Activated naive CD8-positive, alpha-beta T cell treated with anti-CD3 and anti-CD28 coated beads for 36 hours (primary cell): ENCODE measurements at places on chromosomes 11 and 22. TPM values are rescaled to one million over a fixed set of nuclear protein-coding genes. Genes with fewer than 3 reads are reported as not detected.
A peak's percentile ranks its signal among the peaks of the same experiment; 100 is the strongest.

DNA sequence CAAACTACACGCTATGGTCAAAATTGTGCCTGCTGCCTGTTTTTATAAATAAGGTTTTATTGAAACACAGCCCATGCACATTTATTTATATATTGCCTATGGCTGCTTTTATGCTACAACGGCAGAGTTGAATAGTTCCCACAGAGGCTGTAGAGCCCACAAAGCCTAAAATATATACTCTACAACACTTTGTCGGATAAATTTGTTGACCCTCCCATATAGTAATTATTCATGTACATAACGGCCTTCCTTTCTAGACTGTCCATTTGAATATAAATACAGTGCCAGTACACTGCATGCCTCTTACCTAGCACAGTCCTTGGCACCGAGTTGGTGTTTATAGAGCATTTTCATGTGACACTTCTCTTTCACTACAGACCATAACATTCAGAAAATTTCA, 314.0 kb downstream of the LRRC4C start:
- DNase-seq: no peak

- peak; percentile 13 for DNase-seq
Measured at GRCh38 chr22:44025171-44026065, 1.3 kb downstream of the PARVB start.

Gene SCN4B
- 0.41 TPM for total RNA-seq

- no peak for DNase-seq
Measured at GRCh38 chr11:121892863-121893262, 223.2 kb downstream of the BLID start.

- no peak for DNase-seq
Measured at GRCh38 chr11:116615211-116615865, 157.4 kb downstream of the BUD13 start.

Gene APOA5
- not detected for total RNA-seq

DNA sequence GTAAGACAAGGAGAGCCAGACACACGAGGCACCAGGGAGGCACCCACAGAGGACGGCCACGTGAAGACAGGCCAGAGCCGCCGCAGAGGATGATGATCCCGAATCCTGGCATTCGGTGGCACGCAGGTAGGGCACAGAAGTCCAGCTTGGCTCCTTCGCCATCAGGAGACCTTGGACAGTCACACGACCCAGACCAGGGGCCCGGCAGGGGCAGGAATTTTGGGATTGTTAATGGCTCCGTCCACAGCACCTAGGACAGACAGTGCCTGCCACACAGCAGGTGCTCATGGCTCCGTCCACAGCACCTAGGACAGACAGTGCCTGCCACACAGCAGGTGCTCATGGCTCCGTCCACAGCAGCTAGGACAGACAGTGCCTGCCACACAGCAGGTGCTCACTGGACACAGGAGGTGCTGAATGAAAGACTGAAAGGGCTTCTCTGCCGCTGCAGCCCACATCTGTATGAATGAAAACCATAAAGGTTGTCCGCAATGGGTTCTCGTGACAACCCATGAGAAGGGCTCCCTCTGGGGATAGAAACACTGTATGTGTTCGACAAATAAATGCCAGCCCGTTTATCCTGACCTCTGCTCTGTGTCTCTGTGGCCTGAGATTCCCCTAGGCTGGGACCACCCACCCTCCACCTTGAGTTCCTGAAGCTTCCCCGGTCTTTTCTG, 341.6 kb downstream of the CTTN start:
- DNase-seq: no peak

Gene SCARF2
- 0.16 TPM for total RNA-seq

Gene CRYBB2
- total RNA-seq: not detected

Gene SOX6
- 0.04 TPM for total RNA-seq

DNA sequence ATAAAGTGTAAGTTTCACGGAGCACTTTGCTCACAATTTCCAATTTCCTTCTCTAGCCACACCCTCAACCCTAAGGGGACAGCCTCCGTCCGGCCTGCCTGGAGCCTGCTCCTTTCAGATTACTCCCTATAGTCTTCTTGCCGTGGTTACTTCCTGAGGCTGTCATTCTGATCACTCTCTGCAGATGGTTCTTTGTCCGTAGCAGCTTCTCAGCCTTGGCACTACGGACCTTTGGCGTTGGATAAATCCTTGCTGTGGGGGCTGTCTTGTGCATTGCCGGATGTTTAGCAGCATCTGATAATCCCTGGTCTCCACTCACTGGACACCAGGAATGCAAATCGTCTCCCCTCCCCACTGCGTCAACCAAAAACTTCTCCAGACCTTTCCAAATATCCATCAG, 447.5 kb upstream of the KIRREL3 start:
- DNase-seq: no peak

DNA sequence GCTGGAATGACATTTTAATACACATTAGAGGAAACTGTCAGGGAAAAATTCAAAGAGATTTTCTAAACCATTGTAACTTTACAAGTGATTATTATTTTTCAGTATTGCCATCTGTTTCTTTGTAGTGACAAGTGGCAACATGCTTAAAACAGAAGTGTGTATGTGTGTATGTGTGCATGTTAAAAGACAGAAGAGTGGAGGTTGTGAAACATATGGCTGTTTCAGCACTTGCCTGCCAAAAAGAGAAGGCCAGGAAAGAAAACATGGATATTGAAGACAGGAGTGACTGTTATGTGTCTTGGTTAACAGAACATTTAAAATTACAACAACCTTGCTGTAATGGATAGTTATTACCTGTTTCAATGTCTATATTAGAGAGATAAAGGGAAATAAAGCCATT, 24.3 kb upstream of the VWA5A start:
- DNase-seq: no peak

Gene C11orf97
- total RNA-seq: not detected

Gene NCF4
- 2.5 TPM for total RNA-seq

- DNase-seq: no peak
Measured at GRCh38 chr11:5258543-5259262, 4.1 kb upstream of the HBG2 start.

Gene MAP6
- total RNA-seq: not detected

DNA sequence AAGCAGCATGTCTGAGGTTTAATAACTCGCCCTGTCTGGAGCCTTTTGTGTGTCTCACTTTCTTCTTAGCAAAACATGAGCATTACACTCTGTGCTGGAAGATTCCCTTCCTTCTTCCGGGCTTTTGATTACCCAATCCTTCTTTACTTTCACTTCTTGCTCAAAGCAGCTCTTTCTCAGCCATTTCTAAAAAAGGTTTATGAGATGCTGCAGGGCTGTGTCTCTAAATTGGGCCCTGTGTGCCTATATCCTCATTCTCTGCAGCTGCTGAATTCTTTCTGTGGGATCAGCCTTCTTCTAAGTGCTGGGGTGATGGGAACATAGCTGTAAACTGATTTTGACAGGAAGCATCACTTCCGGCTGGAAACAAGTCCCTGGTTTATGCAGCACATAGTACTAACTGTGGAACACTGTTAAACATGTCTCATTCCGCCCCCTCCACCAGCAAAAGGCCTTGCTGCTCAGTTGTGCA, 71.8 kb downstream of the PIWIL4 start:
- DNase-seq: no peak

DNA sequence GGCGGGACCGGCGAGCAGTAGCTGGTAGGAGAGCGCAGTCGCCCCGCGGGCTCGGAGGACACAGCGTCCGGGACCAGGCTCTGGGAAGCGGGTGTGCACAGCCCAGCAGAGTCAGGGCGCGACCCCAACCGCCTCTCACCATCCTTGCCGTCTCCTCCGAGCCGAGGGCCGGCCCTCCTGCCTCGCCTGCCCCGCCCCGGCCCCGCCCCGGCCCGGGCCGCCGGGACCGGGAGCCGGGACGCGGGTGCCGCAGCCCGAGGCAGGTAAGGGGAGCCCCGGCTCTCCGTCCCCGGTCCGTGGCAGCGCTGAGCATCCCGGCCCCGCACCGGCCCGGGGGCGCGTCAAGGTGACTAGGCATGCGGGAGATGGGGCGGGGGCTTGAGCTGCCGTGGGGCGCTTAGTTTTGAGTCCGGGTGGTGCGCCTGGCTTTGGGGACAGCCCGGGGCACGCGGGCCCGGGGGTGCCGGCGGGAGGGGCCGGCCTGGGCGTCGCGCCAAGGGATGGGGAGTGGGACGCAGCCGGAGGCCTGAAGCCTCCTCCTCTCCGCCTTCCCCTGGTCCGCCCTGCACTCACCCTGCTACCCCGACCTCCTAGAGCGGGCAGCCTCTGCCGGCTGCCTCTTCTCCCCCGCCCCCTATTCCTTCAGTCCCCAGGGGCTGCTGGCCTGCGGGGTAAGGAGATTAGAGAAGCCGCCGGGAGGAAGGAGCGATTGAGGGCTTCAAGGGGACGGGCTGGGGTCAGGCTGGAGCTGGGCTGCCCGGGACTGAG, at the start of gene ABCG4:
Gene ABCG4, plus strand, starts transcription at position 35 of the 768 bp plus-strand sequence. CDS start 914 bp downstream, outside the sequence.
- DNase-seq: peak; percentile 40

GRCh38 chr11:110433393-110434333, 3.9 kb downstream of the FDX1 start:
- no peak for DNase-seq

DNA sequence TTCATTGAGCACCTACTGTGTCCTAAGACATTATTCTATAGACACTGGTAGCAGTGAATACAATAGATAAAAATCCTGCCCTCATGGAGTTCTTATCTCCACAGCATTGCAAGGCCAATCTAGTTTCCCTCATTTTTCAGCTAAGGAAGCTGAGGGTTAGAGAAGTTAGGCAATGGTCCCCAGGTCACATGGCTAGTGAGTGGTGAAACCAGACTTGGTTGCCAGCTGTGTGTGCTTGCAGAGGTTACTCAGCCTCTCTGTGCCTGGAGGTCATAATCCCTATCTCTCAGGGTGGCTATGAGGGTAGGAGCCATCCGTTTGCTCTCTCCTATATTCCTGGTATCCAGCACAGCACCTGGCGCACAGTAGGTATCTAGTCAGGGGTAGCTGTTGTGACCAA, 147.7 kb upstream of the SEZ6L start:
- no peak for DNase-seq

Gene SULT4A1
- total RNA-seq: not detected

DNA sequence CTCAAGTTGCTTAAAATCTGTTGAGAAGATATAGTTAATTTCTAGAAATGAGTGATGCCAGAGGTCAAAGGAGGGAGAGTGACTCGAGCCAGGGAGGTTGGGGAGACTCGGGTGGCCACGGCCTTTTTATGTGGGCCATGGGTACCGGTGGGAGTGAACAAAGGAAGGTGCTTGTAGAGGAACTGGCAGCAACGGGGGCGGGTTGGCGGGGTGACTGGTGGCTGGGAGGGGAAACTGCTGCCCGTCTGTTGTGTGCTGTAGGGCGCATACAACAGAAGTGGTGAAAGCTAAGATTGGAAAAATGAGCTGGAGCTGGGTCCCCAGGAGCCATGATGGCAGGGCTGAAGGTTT, 5.4 kb downstream of the DAGLA start:
- DNase-seq: no peak

Gene DBX1
- not detected for total RNA-seq

Gene OR51B4
- not detected for total RNA-seq

Gene OR52N2
- total RNA-seq: not detected
